NCI-H226 (cell line): ENCODE measurements at places on chromosomes 1 and 21.
A peak's percentile ranks its signal among the peaks of the same experiment; 100 is the strongest.

GRCh38 chr21:35051287-35051818 lies 2.3 kb upstream of the RUNX1 start:
- peak; percentile 70 for DNase-seq

- DNase-seq: no peak
Observed at GRCh38 chr1:87965193-87965592, 636.5 kb downstream of the LMO4 start.

- DNase-seq: no peak
Observed at GRCh38 chr1:201334325-201335173, 42.9 kb downstream of the TNNT2 start.

DNA sequence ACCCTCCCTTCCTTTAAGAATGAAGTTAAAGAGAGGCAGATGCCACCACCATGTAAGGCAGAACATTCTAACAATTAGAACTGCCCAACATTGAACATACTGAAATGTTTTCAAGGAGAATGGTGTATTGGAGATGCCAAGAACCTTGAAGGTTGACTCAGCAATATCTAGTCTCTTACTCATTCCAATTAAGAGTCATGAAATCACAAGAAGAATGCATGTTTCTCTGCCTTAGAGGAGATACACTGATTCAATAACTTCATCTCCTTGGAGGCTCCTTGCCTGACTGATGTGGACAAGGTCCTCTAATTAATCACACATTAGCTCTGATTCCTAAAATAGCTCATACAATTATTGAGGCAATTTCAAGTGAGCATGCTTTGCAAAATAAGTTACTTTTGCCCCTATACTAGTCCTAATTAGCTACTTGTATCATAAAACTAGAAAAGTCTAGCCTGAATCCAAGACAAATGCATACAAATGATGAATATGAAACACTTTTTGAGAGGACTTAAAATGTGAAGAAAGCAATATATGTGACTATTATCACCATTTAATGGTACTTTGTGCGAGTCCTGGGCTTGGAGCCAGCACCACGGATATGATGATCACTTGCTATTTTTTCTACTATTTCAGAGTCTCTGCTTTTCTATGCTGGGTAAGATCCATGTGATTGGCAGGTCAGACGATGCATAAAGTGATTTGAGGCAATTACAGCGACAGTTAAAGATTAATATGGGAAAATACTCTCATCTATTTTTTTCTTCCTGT lies 114.5 kb downstream of the DSCAM start:
- no peak for DNase-seq

- DNase-seq: no peak
Observed at GRCh38 chr1:3307359-3307758, 147.1 kb upstream of the ARHGEF16 start.

DNA sequence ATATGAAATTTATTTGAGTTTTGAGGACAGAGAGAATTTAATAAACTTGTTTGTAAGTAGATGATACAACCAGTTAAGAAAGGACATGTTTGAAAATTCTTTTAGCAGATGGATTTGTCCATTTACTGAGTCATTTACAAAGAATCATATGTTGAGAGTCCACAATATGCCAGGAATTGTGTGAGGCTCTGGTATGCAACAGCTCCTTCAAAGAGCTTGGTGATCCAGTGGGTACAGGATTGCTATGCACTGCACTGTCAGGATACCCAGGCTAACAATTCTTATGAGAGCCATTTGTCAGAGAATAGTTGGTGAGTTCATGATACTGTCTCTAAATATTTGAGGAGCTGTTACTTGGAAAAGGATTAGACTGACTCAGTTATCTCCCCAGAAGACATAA lies 11.0 kb downstream of the DNM3 start:
- DNase-seq: peak; percentile 34

DNA sequence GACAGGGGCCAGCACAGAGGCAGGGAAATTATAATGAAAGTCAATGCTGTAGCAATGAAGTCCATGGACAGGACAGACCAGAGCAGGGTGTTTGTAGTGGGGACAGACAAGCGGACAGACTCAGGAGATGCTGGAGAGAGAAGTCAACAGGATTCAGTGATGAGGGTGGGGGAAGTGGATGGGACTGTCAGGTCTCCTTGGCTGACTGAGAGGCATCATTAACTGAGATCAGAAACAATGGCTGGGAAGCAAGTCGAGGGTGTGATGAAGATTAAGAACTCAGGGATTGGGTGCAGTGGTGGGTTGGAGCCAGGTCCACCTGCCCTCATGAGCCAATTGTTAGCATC lies 25.5 kb downstream of the CD58 start:
- DNase-seq: no peak

DNA sequence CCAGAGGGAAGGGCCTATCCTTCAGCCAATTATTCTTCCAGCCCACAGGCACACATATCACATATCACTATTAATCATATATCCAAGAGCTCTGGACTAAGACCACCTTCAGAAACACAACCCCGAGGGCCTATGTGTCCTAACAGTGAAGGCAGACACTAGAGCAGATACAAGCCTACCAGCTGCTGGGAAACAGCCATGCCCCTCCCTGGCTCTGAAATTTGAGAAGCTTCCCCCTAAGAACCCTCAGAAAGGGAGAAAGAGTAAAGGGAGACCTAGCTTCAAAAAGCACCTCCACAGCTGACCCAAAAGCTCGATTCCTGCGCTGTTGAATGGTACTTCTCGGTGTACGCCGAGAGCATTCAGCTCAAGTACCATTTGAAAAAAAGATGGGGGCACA lies 17.4 kb downstream of the CNN3 start:
- no peak for DNase-seq

DNA sequence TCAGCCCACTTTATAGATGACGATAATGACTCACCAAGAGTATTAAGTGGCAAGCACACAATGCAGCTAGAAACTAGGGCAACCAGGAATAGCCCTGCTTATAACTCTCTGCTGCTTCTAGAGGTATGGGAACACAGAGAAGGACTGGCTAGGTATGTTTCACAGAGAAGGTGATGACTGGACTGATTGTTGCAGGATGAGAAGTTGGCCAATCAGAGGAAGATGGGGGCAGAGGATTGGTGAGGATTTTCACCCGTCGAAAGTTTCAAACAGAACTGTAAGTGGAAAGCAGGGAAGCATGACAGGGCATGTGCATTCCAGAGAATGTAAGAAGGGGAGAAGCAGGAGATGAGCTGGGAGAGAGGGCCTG lies 222.4 kb upstream of the JUN start:
- DNase-seq: no peak

DNA sequence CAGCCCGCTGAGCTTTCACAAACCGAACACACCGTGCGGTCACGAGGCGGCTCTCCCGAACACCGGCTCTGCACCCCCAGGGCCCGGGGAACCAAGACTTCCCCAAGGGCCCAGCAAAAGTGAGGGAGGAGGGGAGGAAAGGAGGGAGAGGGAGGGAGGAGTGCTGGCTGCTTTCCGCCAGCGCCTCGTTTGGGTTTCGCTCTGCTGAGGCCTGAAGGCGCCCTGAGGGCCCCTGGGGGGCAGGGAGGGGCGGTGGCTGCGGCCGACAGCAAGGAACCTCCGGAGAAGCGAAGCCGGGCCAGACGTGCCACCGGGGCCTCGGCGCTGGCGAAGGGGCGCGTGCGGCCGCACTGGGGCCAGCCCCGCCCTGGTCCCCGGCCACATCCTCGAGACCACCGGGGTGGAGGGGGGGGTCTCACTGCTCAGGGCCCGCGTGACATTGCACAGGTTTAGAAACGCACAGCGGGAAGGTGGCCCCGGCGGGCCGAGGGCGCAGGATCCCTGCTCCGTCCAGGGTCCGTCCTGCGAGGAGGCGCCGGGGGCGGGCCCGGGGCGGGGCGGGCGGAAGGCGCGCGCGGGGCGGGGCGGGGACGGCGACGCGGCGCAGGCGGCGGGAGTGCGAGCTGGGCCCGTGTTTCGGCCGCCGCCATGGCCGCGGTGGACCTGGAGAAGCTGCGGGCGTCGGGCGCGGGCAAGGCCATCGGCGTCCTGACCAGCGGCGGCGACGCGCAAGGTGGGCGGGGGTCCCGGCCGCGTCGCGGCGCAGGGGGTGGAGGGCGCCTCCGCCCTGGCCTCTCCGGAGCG lies at the start of gene PFKL:
PFKL (plus strand) TSS at position 596 of the 804 bp plus-strand sequence; CDS start at position 649, 53 bp downstream.
- DNase-seq: peak; percentile 78

- DNase-seq: no peak
Observed at GRCh38 chr1:88529581-88529980, 154.5 kb upstream of the PKN2 start.

GRCh38 chr1:236460103-236460502 lies 63.7 kb upstream of the LGALS8 start:
- no peak for DNase-seq

- no peak for DNase-seq
Observed at GRCh38 chr1:212238552-212238951, 46.7 kb upstream of the PPP2R5A start.

- DNase-seq: no peak
Observed at GRCh38 chr1:35229587-35230360, 36.8 kb upstream of the SFPQ start.

DNA sequence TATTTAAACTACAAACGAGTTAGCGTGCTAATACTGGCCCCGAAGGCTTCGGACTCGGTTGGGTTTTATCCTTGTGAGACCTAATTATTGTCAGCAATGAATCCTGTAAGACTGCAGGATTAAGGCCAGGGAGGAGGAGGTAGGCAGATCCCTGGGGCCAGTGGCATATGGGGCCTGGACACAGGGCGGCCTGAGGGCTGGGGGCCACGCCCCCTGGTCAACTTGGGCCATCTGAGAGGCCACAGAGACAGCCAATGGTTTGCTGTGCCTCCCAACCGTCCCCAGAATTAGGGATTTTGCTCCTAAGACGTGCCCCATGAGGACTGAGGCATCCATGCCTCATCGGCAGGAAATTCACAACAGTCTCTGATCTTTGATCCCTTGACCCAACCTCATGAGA lies 31.1 kb upstream of the DISP3 start:
- no peak for DNase-seq

DNA sequence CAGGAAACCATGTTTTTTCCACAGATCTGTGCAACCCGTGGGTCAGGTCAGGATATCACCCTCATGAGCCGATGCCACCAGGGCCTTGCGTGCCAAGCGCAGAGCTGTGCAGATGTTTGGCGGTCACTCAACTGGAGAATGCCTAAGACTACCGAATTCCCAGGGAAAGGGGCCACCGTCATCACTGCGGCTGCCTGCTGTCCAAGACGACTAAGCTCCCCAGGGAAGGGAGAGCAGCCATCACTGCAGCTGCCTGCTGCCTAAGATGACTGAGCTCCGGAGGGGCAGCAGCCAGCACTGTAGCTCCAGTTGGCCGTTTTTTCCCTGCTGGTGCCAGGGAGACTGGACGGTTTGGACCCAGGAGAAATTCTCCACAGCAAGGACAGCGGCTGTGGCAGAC lies 31.1 kb downstream of the AKT3 start:
- DNase-seq: no peak

GRCh38 chr21:41210426-41211059 lies 42.6 kb downstream of the BACE2 start:
- no peak for DNase-seq

- DNase-seq: peak; percentile 65
Observed at GRCh38 chr1:179708434-179709195, 34.5 kb upstream of the FAM163A start.

DNA sequence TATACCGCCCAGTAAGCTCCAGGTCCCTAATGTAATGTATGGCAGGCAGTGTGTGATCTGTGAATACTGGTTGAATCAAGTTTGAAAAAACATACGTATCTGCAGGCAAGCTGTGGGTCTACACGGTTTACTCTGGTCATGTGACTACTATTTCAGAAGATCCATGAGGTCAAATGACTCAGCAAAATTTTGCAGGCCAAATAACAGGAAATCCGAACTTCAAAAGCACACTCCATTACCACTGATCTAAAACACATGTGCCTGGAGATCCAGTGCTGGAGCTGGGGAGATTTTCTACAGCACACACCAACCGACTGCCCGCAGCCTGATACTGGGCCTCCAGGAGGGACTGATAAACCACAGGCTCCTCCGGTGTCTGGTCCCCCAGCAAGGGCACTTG lies 64.5 kb upstream of the SLC44A3 start:
- no peak for DNase-seq
